Activated CD4-positive, alpha-beta T cell treated with anti-CD3 and anti-CD28 coated beads for 36 hours (primary cell): ENCODE measurements at places on chromosomes 6 and 20. TPM values are rescaled to one million over a fixed set of nuclear protein-coding genes. Genes with fewer than 3 reads are reported as not detected.

DNA sequence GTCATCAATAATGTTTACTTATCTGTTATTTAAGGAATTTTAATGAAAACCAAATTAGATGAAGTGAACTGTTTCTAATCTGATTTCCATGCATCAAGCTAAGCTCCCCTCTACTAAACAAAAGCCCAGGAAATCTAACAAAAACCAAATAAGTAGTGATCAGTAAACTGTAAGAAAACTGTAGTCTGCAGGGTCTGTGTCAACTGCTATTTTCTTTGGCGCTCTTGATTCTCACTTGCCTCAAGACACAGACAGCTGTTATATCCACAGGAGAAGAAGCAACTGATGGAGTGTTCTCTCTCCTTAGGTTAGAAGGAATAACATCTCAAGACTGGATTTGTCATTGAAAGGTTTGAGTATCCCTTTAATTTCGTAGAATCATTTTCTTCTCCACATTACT lies 293.5 kb downstream of the PHF3 start:
- no peaks in the 10 kb centered on the region for H3K36me3 ChIP-seq
- H3K4me1 ChIP-seq: no peaks in the 10 kb centered on the region
- DNase-seq: no peak
- H3K27ac ChIP-seq: no peak overlapping the region
- no peaks in the 10 kb centered on the region for H3K27me3 ChIP-seq

Gene ARHGAP40
- not detected for total RNA-seq

Gene DEFB132
- not detected for total RNA-seq

- no peak for DNase-seq
- no peaks in the 10 kb centered on the region for H3K27me3 ChIP-seq
- peaks cover 13% of the 10 kb centered on the region for H3K4me1 ChIP-seq
- no peaks in the 10 kb centered on the region for H3K36me3 ChIP-seq
These were observed 112.0 kb upstream of the SGK1 start for GRCh38 chr6:134429861-134430380.

- no peaks in the 10 kb centered on the region for H3K27me3 ChIP-seq
- no peak for DNase-seq
- no peaks in the 10 kb centered on the region for H3K36me3 ChIP-seq
- H3K4me3 ChIP-seq: no peak overlapping the region
- no peak overlapping the region for H3K27ac ChIP-seq
These were observed 98.7 kb upstream of the PMEPA1 start for GRCh38 chr20:57808264-57809070.

Gene C6orf141
- 1.1 TPM for total RNA-seq

DNA sequence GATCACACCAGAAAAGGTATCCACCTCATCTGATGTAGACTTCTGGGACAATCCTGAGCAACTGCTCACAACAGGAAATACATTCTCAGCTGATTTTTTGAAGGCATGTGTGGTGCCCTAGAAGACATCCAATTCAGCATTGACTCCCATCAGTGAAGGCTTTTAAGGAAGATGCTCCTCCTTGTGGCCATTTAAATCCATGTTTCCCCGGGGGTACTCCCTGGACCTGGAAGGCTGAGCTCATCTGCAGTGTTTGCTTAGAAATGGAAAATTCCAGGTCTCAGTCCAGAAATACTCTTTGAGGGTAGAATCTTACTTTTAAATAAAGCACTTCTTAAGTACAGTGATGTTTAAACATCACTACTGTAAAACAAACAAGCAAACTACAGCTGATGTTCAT lies 195.5 kb upstream of the PDE10A start:
- no peak overlapping the region for H3K27ac ChIP-seq
- H3K4me1 ChIP-seq: no peaks in the 10 kb centered on the region
- H3K27me3 ChIP-seq: peaks cover 19% of the 10 kb centered on the region
- DNase-seq: no peak
- H3K36me3 ChIP-seq: no peaks in the 10 kb centered on the region

DNA sequence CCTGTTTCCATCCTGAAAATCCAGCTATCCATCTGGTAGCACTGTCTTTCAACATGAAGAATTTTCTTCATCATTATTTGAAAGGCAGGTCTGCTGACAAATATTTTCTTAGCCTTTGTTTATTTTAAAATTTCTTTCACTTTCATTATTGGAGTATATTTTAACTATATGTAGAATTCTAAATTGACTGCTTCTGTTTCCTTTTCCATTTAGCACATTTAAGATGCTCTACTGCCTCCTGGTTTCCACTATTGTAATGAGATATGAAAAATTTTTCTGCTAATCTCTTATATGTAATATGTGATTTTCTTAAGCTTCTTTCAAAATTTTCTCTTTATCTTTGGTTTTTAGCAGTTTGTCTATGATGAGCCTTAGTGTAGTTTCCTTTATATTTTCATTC lies 97.3 kb downstream of the TBC1D32 start:
- DNase-seq: no peak
- peaks cover 25% of the 10 kb centered on the region for H3K36me3 ChIP-seq
- no peak overlapping the region for H3K27ac ChIP-seq
- H3K4me3 ChIP-seq: no peak overlapping the region
- no peaks in the 10 kb centered on the region for H3K4me1 ChIP-seq

GRCh38 chr20:21583486-21584168 lies 69.8 kb upstream of the NKX2-2 start:
- no peaks in the 10 kb centered on the region for H3K4me1 ChIP-seq
- H3K36me3 ChIP-seq: no peaks in the 10 kb centered on the region
- no peak for DNase-seq

GRCh38 chr6:32070814-32071543 lies 32.8 kb downstream of the CYP21A2 start:
- H3K4me3 ChIP-seq: no peak overlapping the region
- H3K27me3 ChIP-seq: no peaks in the 10 kb centered on the region
- no peak overlapping the region for H3K27ac ChIP-seq
- no peak for DNase-seq
- H3K36me3 ChIP-seq: no peaks in the 10 kb centered on the region

Gene CRISP3
- not detected for total RNA-seq

GRCh38 chr6:125300992-125301434 lies 754 bp downstream of the HDDC2 start:
- DNase-seq: no peak
- peaks cover 46% of the 10 kb centered on the region for H3K36me3 ChIP-seq
- peaks cover 52% of the 10 kb centered on the region for H3K4me1 ChIP-seq
- no peaks in the 10 kb centered on the region for H3K27me3 ChIP-seq
- peak overlapping the region; percentile 94 for H3K4me3 ChIP-seq
- H3K27ac ChIP-seq: peak overlapping the region; percentile 98

DNA sequence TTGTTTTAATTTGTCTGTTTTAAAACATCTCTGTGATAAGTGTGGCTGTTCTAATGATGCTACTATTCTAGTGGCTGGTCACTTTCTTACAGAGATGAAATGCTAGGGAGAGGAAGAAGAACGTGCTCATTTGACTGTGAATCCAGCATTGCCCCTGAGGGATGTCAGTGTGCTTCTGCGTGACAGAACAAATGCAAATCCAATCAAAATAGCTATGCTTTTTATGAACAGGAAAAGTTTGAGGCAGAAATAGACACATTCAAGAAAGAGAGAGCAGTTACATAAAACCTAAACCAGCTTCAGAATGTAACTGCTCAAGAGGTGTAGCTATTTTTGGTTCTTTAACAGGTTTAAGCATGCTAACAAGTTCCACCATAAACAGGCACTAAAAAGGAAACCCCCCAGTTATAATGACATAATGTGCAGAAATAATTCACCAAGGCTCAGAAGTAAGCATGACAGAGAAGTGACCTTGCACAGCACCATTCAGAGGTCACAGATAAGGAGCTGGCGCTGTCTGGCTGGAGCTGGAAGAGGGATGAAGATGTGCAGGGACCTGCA lies 385.3 kb downstream of the EPM2A start:
- no peaks in the 10 kb centered on the region for H3K36me3 ChIP-seq
- no peak overlapping the region for H3K4me3 ChIP-seq
- no peak overlapping the region for H3K27ac ChIP-seq
- no peak for DNase-seq

Gene ADGB
- total RNA-seq: not detected

Gene SIRPA
- 0.05 TPM for total RNA-seq

Gene PDE7B
- total RNA-seq: 0.73 TPM

- peaks cover 18% of the 10 kb centered on the region for H3K36me3 ChIP-seq
- H3K4me3 ChIP-seq: no peak overlapping the region
- H3K27me3 ChIP-seq: no peaks in the 10 kb centered on the region
- H3K27ac ChIP-seq: no peak overlapping the region
- peaks cover 9% of the 10 kb centered on the region for H3K4me1 ChIP-seq
These were observed 67.7 kb downstream of the RREB1 start for GRCh38 chr6:7175462-7175861.

DNA sequence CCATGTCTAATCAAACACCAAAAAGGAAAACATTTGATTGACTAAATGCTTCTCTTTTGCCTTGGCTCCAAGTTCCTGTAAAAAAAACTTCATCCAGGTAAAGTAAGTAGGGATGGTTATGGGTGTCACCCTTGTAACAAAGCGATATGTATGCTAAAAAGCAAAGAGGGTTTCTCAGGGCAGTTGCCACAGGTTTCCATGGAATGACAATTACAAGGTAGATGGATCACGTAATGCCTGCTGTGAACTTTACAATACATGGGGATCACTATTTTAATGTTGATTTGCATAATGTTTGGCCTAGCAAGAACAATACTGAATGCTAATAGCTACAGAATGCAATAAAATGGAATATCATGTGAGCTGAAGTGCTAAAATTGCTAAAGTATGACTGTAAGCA lies 2.9 kb upstream of the BMP2 start:
- no peak for DNase-seq
- H3K36me3 ChIP-seq: no peaks in the 10 kb centered on the region
- H3K4me3 ChIP-seq: no peak overlapping the region
- H3K27ac ChIP-seq: no peak overlapping the region
- peaks cover 5% of the 10 kb centered on the region for H3K4me1 ChIP-seq

Gene HLA-DQB2
- total RNA-seq: 0.69 TPM

Gene GGTLC1
- not detected for total RNA-seq

- no peaks in the 10 kb centered on the region for H3K4me1 ChIP-seq
- H3K36me3 ChIP-seq: no peaks in the 10 kb centered on the region
- peaks cover 2% of the 10 kb centered on the region for H3K27me3 ChIP-seq
- no peak overlapping the region for H3K4me3 ChIP-seq
- H3K27ac ChIP-seq: no peak overlapping the region
These were observed 41.9 kb upstream of the LRRC1 start for GRCh38 chr6:53752856-53753255.

DNA sequence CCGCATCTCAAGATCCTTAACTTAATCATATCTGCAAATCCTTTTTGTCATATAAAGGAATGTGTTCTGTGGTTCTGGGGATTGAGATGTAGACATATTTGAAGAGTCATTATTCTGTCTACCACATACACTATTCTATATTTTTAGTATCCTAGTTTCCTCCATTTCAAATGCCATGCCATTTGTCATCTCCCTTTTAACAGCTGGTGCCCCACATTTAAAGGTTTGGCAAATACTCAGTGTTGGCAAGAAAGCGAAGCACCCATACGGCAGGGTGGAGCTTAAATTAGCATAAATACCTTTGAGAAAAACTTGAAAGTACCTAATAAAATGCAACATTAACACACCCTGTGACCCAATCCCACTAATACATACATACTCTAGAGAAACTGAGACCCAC lies 31.7 kb downstream of the PAK5 start:
- H3K4me3 ChIP-seq: no peak overlapping the region
- H3K36me3 ChIP-seq: no peaks in the 10 kb centered on the region
- peaks cover 2% of the 10 kb centered on the region for H3K27me3 ChIP-seq
- no peak for DNase-seq

DNA sequence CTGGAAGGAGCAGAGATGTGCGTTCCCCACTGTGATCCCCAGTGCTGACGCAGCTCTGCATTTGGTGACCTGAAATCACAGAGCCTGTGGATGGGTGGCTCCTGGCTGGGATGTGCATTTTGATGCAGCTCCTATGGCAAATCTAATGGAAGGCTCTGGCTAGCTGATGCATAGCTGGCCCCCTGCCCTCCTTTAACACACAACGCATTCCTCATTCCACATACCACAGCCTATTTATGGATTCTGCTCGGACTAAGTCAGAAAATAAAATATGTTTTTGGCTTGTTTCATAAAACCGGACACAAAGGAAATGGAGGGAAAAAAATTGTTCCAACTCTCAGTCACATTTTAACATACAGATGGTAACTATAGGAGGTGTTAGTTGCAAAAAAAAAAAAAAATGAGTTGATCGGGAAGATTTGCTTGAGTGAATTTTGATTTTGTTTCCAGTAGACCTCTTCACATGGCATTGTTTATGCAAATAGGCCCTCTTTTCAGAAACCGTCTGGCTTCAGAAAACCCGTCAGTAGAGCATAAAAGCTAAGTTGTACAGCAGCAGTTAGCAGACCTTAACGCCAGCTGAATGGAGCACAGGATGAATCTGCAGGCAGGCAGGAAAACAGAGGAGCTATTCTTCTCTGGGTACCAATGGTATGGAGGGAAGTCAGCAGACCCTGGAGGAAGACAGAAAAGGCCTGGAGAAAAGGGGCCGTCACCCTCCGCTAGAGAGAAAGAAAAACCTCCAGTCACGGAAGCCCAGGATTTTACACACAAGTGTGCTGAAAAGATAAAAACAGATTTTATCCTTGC lies 215.4 kb downstream of the HDGFL1 start:
- no peak overlapping the region for H3K4me3 ChIP-seq
- no peak overlapping the region for H3K27ac ChIP-seq
- H3K4me1 ChIP-seq: no peaks in the 10 kb centered on the region
- no peaks in the 10 kb centered on the region for H3K27me3 ChIP-seq
- no peak for DNase-seq

Gene DLK2
- total RNA-seq: 2.0 TPM

- H3K27me3 ChIP-seq: peaks cover 8% of the 10 kb centered on the region
- no peak overlapping the region for H3K4me3 ChIP-seq
- H3K36me3 ChIP-seq: peaks cover 17% of the 10 kb centered on the region
- H3K27ac ChIP-seq: no peak overlapping the region
These were observed 35.8 kb downstream of the DTNBP1 start for GRCh38 chr6:15626878-15627674.
